AG04449 (cell line): ENCODE measurements at places on chromosomes 6 and 20.

DNA sequence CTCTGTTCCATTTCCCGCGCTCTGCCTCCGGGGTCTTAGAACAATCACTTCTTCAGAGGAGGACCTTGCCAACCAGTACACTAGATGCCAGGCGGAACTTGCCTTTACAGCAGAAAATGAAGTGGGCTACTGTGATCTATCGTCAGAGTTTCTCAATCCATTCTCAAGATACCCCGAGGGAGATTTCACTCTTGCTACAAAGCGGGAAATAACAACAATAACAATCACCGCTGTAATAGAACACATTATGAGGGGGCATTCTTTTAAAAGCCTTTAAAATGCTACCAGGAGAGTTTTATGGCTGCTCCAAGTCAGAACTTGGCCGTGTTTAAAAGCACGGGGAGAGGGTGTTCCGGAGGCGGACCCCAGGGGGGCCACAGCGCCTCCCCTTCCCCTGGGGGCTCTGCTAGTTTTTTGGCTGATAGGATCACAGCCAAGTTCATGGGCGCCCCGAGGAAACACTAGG, 617.0 kb upstream of the AGPAT4 start:
- DNase-seq: no peak

DNA sequence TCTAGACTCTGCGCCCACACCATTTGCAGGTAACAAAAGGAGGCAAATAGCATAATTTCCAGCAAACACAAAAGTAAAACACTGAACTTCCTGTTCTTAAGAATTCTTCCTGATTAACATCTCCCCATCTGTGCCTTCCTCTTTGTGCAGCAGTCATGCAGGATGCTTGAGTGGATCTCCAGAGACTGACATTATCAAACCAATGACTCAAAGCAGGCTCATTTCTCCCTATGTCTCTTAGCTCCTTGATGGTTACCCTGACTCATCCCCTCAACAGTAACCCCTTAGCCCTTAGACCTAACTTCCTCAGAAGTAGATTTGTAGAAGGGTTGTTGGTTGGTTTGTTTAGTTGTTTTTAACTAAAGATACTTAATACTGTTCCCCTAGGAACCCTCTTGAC, 137.0 kb upstream of the RIN2 start:
- DNase-seq: no peak

- no peak for DNase-seq
Measured at GRCh38 chr6:168915242-168915641, 338.4 kb downstream of the THBS2 start.

GRCh38 chr6:42368181-42368580, 83.5 kb downstream of the TRERF1 start:
- DNase-seq: no peak
